ENCODE measurements at places on chromosomes 4 and X.
A peak's percentile ranks its signal among the peaks of the same experiment; 100 is the strongest.

- DNase-seq: no peak
These were observed 34.3 kb upstream of the PSAPL1 start for GRCh38 chr4:7469023-7469422.

DNA sequence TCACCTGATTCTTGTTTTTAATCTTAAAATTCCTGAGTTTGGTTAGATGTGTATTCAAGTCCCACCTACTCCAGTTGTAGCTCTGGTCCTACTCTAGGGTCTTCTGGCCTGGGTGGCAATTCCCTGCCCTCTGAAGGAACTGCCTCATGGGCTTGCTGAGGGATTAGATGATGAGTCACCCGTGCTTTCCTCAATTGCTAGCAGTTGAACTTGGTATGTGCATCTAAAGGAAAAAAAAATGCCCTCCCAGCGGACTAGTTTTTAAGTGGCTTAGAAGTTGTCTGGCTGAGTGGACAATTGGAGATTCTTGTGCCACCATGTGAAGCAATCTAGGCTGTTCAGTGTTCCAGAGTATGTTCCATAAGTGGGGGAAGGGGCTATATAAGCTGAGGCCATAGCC lies 127.0 kb downstream of the CCNG2 start:
- DNase-seq: no peak

DNA sequence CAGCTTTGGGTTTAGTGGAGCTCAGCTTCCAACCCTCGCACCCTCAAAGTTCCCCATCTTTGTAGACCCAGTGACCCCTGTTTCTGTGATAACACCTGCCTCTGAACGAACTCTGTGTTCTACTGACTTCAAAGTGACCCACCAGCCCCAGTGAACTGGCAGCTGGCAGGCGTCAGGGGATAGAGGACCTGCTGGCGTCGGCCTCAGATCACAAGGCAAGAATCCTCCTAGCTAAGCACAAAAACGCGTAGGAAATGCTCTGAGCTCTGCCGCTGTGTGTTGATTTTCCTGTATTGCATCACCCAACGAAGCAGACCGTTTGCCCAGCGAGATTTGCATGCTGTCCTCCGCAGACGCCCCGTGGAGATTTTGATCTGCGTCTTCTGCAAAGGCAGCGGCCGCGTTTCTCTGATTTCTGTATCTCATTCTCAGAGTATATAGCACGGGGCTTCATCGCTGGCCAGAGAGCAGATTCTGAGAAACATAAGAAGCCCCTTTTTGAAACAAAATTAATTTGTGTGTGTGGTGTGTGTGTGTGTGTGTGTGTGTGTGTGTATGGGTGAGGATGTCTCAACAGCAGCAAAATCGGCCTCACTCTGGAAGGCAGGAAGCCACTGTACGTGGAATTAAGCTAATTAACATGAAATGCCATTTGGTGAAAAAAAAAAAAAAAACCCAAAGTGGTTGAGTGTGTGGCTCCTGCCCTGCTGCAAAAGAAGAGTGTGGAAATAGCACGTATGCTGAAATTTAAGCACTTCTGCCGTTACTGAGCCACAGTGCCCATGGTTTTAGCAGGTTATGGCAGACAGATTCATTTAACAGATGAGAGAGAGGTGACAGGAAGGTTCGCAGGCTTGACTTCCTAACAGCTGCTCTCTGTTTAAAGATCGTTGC lies 29.2 kb upstream of the ASMTL start:
- peak; percentile 54 for DNase-seq

GRCh38 chr4:181618038-181618618 lies 625.1 kb upstream of the TENM3 start:
- no peak for DNase-seq
